ENCODE measurements at places on chromosomes 11 and 22.

DNA sequence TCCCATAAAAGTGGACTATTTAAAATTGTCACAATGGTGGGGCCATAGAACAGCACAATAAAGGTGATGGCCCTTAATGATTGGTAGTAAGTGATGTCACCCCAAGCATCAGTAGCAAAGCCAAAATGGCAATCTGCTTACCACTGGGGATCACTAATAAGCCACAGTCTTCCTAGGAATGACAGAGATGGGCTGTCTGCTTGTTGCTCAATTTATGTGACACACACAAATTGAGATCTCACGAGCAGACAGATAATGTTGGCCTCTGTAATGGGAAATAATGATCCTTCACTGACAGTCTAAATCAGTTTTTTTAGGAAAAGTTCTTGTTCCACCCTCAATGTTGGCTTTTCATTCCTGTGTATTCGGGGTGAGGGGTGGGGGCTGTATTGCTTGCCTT lies 515.1 kb downstream of the BRD1 start:
- no peak for DNase-seq

GRCh38 chr22:30202531-30203006 lies 44.0 kb downstream of the LIF start:
- no peak for DNase-seq

- no peak for DNase-seq
These were observed 17.3 kb downstream of the APOL2 start for GRCh38 chr22:36221799-36222751.

DNA sequence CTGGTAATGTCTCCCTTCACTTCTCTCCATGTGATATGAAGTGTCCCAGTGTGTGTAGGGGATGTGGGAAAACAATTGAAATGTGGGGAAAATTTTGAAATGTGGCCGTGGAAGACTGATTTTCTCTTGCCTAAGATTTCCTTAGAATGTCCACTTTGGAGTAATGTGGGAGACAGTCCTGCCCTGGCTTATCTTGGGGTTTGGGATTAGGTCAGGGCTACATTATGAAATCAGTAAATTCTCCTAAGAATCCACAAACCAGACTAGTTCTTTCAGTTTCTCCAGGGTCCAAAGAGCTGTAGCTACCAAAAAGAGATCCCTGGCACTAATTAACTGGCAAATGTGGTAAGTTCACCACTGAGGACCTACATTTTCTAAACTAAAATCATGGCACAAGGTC lies 22.8 kb downstream of the YPEL4 start:
- DNase-seq, result no peak

DNA sequence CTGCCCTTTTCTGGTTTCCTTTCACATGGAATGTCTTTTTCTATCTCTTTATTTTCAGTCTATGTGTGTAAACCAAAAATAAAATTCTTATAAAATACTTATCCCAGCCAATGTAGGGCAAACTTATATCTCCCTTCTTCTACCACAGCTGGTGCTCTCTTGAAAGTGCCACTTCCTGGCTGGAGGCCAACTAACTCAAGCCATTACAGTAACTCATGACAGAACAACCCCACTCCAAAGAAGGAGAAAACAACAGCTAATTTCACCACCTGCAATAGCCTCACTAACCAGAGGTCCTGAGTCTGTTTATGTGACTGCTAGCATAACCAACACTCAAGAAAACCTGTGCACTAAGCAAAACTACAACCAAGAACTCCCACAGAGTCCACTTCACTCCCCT lies 74.9 kb upstream of the DBX1 start:
- no peak for DNase-seq

DNA sequence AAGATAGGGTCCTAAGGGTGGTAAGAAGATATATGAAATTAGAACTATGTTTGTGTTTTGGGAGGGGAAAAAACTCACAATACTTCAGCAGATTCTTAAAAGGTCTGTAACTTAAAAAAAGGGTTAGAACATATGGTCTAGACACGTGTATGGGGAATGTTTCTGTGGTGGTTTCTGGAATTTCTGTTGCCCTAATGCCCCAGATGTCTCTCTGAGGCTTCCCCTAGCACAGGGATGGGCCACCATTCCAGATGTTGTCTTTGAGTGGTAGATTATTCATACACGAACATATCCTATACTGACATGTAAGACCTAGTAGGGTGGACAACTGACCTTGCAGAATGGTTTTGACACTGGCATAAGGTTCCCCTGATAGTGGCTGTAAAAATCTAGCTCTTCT lies 26.2 kb downstream of the EHF start:
- DNase-seq, result no peak

DNA sequence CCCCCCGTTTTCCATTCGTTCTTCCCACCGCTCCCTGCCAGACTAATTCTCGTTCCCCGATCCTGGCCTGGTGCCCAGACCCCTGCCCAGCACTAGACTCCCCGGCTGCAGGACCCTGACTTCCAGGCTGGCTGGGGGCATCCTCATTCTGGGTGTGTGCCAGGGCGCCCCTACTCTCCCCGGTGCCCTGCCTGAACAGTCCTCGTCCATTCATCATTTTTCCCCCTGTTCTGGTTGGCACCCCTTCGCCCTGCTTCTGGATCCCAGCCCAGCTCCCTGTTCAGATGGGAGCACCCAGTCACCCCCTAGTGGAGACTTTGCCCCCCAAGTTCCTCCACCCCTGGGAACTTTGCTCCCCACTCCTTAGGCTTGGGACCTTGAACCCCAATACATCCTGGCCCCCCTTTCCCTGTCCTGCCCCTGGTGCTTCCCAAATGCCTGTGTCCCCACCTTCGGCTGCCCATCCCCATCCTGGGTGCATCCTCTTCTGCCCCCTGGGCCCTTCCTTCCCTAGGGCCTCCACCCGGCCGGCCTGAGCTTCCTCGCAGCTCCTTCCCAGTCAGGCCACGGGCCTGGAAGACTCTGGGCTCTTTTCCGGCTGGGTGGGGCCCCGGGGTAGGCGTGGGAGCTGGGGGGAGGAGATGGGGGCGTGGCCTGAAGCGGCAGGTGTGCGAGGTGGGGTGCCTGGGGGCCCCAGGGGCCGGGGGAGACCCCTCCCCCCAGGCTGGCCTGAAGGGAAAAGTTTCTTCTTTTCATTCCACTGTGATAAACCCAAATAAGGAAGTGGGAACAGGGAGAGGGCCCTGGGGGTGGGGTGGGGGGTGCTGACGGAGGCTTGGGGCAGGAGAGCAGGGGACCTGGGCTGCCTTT lies 908 bp downstream of the PLCB3 start:
- no peak for DNase-seq

DNA sequence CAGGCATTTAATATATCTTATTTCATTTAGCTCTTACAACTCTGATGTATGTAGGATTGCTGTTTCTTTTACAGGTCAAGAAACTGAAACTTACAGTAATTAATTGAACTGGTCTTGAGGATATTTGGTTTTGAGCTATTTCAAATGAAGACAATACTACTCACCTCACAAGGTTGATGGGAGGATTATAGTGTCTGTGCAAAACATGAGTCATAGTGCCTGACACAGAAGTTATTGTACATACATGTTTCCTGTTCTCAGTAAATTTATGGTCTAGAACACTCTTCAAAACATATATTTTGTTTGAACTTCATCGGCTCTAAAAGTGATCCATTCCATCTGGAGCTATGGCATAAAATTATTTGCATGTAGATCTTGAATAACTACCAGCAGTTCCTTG lies 61.9 kb downstream of the CECR2 start:
- no peak for DNase-seq

- DNase-seq, result no peak
These were observed 20.3 kb upstream of the CCDC90B start for GRCh38 chr11:83306200-83307080.

- no peak for DNase-seq
These were observed 71.7 kb downstream of the AMBRA1 start for GRCh38 chr11:46521961-46522681.

DNA sequence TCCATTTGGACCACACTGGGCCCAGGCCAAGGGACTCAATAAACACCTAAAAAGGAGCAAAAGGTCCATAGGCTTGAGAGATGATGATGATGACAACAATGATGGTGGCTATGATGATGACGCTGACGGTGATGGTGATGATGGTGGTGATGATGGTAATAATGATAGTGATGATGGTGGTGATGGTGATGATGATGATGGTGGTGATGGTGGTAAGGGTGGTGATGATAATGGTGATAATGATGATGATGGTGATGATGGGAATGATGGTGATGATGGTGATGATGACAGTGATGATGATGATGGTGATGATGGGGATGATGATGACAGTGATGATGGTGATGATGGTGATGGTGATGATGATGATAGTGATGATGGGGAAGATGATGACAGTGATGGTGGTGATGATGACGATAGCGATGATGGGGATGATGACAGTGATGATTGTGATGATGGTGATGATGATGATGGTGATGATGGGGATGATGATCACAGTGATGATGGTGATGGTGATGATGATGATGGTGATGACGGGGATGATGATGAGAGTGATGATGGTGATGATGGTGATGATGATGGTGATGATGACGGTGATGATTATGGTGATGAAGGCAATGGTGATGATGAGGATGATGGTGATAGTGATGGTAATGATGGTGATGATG lies 7.1 kb upstream of the RASD2 start:
- DNase-seq, result no peak

GRCh38 chr22:24841261-24841660 lies 35.2 kb downstream of the SGSM1 start:
- DNase-seq, result no peak

GRCh38 chr11:72826191-72826941 lies 12.2 kb downstream of the ATG16L2 start:
- DNase-seq, result no peak

DNA sequence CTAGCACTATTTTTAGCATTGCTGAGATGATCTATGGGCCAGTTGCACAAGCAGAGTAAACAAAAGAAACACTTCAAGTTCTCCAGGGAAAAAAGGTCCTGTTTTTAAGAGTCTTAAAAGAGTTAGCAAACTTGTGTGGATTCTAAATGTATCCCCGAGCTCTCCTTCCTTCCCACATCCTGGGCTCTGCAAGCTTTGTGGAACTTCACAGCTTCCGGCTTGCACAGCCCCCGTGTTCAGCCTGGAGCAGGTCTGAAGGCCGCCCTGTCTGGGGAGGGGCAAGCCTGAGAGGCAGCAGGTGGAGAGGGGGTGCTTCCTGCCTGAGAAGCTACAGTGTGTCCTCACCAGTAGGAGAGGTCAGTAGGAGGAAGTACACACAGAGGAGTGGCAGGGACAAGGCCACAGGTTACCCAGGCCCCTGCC lies 35.1 kb upstream of the SUSD2 start:
- no peak for DNase-seq

DNA sequence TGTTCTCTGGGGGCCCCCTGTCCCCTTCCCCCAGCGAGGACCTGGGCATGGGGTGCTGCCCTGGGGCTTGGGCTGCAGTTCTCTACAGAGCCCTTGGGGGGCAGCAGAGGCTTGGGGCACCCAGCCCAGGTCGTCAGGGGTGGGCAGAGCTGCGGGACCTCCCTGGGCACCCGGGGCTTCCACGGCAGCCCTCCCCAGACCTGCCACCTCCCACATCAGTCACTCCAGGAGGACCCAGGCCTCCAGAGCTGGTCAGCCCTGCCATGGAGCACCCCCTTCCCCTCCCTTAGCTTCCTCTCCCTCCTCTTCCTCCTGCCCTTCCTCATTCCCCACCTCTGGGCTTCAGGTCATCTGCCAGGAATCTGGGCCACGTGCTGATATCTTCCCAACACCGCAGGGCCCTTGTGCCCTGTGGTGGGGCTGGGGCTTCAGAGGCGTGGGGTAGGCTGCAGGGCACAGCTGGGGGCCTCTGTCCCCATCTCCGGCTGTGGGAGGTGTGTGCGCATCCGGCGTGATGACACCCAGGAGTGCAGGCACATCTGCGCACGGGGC lies 5.8 kb downstream of the TSPAN4 start:
- peak; percentile 27 for DNase-seq

DNA sequence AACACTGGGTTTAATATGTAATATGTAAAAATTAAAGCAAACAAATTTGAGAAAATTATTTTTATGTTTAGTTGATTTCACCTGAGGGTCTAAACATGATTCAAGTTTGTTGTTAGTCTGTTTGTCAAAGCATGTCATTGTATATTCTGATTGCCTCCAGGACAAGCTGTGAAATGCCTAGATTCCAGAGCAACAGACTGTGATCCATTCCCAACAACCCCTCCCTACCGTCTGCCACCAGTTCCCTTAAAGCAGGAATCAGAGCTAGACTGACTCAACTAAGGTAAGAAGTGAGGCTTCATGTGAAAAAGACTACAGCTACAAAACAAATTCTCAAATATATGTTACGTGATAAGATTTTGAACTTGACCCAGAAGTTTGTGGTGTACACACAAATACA lies 304.2 kb downstream of the RAB38 start:
- no peak for DNase-seq

- no peak for DNase-seq
These were observed 10.3 kb downstream of the PARVG start for GRCh38 chr22:44191036-44191454.

DNA sequence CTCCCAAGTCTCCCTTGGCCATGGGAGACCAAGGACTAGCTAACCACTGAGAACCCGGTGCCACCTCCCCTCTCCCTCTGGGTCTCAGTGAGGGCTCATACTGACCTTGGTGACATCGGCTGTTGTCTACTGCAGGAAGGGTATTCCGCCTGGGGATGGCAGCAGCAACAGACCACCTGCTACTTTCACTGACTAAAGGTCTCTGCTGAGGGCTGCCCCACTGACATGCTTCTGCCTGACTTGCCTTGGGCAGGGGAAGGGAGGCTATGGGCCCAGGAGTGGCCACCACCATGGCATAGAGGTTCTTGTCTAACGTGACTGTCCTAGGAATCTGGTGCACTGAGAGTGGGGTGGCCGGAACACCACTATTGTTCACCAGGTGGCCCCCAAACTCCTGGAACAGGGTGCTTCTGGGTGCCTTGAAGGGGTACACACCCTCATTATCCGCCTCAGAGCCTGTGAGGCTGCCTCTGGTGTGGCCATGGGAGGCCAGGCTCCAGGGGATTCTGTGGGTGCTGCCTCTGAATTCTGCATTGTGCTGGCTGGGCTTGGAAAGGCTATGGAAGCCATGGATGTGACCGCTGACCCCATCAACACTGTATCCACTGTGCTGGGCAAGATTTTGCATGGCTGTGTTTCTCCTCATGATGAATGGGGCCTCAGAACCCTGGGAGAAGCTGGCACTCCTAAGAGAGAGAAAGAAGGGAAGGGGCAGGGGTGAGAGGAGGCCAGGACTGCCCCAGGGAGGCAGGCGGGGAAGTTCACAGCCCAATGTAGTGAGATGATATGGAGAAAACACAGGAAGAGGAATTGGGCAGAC lies 38.3 kb downstream of the GAB4 start:
- DNase-seq, result no peak

DNA sequence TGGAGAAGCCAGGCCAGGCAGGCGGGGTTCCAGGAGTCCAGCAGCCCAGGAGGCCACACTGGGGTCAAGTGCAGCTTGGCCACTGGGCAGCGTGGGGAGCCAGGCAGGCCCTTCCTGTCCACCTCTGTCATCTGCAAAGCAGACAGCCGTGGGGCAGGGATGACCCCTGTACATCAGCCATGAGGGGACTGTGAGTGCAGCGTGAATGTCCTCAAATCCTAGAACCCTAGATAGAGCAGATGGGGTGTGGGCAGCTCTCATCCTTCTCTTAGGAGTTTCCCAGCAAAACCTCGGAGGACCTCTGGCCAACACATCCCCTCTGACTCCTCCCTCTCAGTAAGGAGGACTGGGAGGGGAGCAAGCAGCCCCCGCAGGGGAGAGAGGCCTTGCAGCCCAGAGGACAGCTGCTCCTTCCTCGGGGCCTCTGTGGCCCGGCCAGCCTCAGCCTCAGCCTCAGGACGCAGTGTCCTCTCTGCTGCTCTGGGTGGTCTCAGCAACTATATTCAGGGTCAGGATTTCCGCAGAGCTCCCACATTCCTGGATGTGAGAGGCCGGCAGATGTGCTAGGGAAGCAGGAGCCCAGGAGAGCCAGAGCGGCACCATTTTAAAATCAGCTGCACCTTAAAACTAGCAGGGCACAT lies 820.5 kb downstream of the BRD1 start:
- DNase-seq, result no peak

Measured in stimulated activated CD4-positive, alpha-beta T cell treated with anti-CD3 and anti-CD28 coated beads, Interleukin-1b, Interleukin-23, amount 100 ng/mL, for 1 hour (primary cell).